ENCODE measurements at places on chromosomes 2 and 18. TPM values are rescaled to one million over a fixed set of nuclear protein-coding genes. Genes with fewer than 3 reads are reported as not detected.

Gene MAPK4
- total RNA-seq = 2.9 TPM

Gene ATAD2B
- 24.3 TPM for total RNA-seq

Gene CIDEA
- total RNA-seq = not detected

Gene C2orf66
- 0.21 TPM for total RNA-seq

Gene MEIS1
- 54.7 TPM for total RNA-seq

Gene CTIF
- total RNA-seq = 54.8 TPM

Gene STEAP3
- 18.3 TPM for total RNA-seq

Gene PRKAG3
- total RNA-seq = not detected

Gene CDH19
- 1.2 TPM for total RNA-seq

Gene FAM161A
- total RNA-seq = 2.6 TPM

Gene EFEMP1
- 219 TPM for total RNA-seq

Gene SPATA3
- total RNA-seq = not detected

Gene PJVK
- total RNA-seq = 3.0 TPM

Gene EMILIN1
- 56.3 TPM for total RNA-seq

Gene ERICH2
- total RNA-seq = 8.5 TPM

Gene KCTD1
- 9.0 TPM for total RNA-seq

Gene NR4A2
- total RNA-seq = 4.0 TPM

Gene CNDP1
- total RNA-seq = not detected

Gene SLC39A6
- total RNA-seq = 28.9 TPM

Gene NPAS2
- 10.1 TPM for total RNA-seq

Gene SLC4A3
- total RNA-seq = 1.0 TPM

Gene ALPG
- total RNA-seq = 0.53 TPM

Gene ATOH8
- 44.9 TPM for total RNA-seq

Gene SH3RF3
- 5.7 TPM for total RNA-seq

Gene LYG1
- 1.0 TPM for total RNA-seq

Gene REG3A
- not detected for total RNA-seq

Gene KYNU
- 30.6 TPM for total RNA-seq

Gene RGPD6
- total RNA-seq = 23.9 TPM

Gene POTEC
- not detected for total RNA-seq

Gene SLC5A7
- total RNA-seq = 0.30 TPM

Gene SOWAHC
- total RNA-seq = 20.8 TPM

Gene CMPK2
- total RNA-seq = 43.3 TPM

Gene DSG3
- not detected for total RNA-seq

Gene PKP4
- 57.0 TPM for total RNA-seq

Gene UGT1A5
- total RNA-seq = 0.27 TPM

Gene RAB27B
- 20.1 TPM for total RNA-seq

Gene ADGRF3
- total RNA-seq = 0.35 TPM

Gene UGT1A4
- not detected for total RNA-seq

Gene TUBB8B
- 0.47 TPM for total RNA-seq

Gene SERPINB13
- total RNA-seq = not detected

Gene G6PC2
- not detected for total RNA-seq

Gene RAB6C
- not detected for total RNA-seq

Gene NT5DC4
- 0.53 TPM for total RNA-seq

Gene RIT2
- not detected for total RNA-seq

Gene MZT2A
- total RNA-seq = 49.9 TPM

Gene ARHGEF4
- total RNA-seq = 9.1 TPM

All from lower lobe of right lung (tissue), 2 donors.